ENCODE measurements at places on chromosomes 5 and 9.

DNA sequence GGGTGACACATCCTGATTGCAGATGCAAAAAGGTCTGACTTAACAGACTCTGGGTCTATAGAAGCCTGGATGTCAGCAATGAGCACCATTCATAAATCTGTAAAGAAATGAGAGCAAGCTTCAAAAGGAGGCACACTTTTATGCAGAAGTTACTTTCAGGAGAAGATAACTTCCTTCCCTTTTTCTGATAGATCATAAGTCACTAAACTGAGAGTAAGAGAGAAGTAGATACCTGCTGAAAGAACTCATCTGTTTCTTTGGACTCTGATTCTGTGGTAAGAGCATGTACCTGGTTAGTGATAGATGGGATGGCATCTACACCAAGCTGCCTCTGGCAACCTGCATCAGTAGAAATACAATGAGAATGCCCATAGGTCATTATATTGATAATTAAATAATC is 525.6 kb downstream of the CETN3 start:
- no peak for DNase-seq

DNA sequence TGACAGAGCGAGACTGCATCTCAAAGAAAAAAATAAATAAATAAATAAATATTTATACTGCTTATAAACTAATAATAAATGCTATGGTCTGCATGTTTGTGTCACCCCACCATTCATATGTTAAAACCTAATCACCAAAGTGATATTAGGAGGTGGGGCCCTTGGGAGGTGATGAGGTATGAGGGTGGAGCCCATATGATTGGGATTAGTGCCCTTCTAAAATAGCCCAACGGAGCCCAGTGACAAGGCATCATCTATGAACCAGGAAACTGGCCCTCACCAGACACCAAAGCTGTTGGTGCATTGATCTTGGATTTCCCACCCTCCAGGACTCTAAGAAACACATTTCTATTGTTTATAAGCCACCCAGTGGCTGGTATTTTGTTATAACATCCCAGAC is 5.1 kb downstream of the FXN start:
- DNase-seq = no peak

DNA sequence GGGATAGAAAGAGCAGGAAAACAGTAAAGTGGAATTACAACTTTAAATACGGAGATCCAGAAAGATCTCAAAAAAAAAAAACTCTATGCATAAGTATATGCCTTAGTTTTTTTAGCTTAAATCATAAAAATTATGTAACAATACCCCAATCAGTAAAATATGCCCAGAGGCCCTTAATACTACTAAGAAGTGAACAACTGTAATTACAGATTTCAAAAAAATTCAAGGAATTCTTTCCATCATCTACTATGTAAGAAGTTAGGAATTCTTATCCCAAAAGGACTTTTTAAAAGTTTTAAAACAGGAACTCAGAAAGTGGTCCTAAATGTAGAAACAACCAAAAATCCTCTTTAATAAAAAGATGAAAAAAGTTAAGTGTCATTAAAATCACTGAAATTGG is 111.3 kb downstream of the SSBP2 start:
- DNase-seq = no peak

GRCh38 chr9:88659126-88659525 is 124.1 kb downstream of the NXNL2 start:
- DNase-seq = no peak

DNA sequence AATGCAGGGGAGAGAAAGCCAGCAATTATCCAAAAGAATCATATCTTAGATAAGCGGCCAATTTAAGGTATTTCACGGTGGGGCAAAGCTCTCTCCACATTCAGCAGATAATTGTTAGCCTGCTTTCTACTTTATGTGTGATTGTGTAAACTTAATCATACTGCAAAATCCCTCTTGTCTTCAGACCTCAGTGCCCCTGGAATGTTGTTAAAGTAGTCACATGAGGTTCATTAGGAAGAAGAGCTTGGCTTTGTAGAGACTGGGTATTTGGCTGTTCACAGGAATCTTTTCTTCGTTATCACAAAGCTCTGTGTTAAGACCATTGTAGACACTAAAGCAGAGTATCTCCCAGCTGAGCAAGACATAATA is 127.0 kb downstream of the RFK start:
- DNase-seq = no peak

GRCh38 chr9:71984403-71984802 is 73.0 kb downstream of the C9orf85 start:
- DNase-seq = no peak

GRCh38 chr5:103510851-103511553 is 51.6 kb downstream of the NUDT12 start:
- DNase-seq = no peak

GRCh38 chr5:161548487-161549094 is 2.1 kb upstream of the GABRB2 start:
- DNase-seq = no peak

DNA sequence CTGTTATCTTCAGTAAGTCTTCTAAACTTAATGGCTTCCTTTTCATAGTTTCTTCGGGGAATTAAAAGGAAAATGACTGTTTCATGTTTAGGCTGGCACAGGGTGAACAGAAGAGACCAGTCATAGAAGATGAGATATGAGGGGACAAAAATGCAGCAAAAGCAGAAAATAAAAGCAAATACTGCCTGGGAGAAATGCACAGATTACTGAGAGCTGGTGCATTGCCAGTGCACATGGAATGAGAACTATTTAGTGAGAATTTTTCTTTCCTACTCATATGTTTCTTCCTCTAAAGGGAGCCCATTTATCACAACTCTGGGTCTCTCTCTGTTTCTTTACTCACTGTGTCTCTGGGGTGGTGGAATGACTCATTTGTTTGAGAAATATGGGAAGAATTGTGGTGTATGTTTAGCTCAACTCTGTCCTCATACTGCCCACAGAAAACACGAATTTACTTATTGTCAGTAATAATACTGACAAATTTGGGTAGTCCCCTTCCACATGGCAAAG is 25.9 kb upstream of the ANKRD55 start:
- DNase-seq = no peak

DNA sequence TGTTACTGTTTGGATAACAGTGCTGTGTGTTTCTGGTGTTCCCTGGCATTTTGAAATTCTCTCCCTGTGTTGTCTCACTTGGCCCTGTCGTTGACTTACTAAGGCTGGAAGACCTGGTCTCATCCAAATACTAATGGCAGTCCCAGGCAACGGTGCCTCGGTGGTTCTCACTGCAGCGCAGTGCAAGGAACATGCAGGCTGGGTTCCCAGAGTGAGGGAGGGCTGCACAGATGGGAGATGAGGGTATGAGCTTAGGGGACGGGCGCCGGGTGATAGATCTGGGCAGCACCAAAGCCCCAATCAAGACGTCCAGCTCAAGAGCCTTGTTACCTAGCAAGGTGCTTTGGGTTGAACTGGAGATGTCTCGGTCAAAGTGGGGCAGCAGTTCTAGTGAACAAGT is 11.0 kb downstream of the CCT5 start:
- no peak for DNase-seq

- DNase-seq = no peak
Observed at GRCh38 chr5:77024490-77024889, 5.7 kb upstream of the AGGF1 start.

DNA sequence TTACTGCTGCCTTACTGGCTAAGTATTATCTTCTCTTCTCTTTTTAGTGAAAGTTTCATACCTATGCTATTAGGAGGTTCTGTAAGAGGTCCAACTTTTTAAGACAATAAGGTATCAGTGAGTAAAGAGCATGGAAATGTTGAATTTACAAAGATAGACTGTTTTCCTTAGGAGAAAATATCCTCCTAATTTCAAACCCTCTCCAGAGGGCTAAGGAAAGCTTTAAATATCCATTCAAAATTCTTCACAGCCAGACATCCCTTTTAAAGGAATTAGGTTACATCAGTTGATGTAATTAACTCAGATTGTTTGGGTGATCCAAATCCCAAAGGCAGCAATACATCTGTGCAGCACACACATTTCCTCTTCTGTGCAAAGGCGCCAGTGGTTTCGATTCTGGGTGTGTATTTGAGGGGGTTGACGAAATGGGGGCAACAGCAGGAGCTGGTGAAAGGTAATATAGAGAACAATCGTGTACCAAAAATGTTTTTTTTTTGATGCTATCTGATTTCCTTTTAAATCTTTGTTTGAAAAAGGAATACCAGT is 273.8 kb upstream of the RPS23 start:
- no peak for DNase-seq

Data from GM12892 (cell line).